ENCODE measurements at places on chromosomes 3 and 15.
A peak's percentile ranks its signal among the peaks of the same experiment; 100 is the strongest.

DNA sequence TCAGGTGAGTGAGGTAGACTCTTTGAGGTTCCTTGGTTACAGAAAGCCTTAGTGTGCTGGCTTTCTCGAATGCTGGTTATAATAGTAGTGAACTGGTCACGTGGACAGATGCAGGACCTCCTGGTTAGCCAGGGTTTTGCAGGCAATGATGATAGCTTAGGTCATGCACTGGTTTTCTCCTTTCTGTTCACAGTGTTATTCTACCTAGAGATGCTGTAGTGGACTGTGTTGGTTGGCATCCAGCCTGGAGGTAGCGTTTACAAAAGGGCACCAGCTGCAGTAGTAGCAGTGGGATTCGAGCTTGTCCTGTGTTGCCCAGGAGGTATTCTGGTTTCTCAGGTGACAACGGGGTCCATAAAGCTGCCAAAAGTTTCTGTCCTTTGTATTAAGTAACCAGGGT is 27.0 kb downstream of the PCCB start:
- no peak for DNase-seq

- DNase-seq: peak; percentile 58
Measured at GRCh38 chr15:63504979-63505841, 817 bp downstream of the USP3 start.

- DNase-seq: no peak
Measured at GRCh38 chr3:151034303-151034702, 51.2 kb upstream of the MED12L start.

DNA sequence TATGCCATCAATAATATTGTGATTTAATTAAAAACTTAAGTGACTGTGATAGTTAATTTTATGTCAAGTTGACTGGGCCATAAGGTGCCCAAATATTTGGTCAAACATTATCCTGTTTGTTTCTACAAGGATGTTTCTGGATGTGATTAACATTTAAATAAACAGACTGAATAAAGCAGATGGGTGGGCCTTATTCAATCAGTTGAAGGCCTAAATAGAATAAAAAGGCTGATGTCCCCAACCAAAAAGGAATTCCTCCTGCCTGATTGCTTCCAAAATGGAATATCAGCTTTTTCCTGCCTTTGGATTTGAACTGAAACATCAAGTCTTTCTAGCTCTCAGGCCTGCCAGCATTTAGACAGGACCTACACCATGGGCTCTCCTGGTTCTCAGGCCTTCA is 961.7 kb downstream of the NTRK3 start:
- no peak for DNase-seq

DNA sequence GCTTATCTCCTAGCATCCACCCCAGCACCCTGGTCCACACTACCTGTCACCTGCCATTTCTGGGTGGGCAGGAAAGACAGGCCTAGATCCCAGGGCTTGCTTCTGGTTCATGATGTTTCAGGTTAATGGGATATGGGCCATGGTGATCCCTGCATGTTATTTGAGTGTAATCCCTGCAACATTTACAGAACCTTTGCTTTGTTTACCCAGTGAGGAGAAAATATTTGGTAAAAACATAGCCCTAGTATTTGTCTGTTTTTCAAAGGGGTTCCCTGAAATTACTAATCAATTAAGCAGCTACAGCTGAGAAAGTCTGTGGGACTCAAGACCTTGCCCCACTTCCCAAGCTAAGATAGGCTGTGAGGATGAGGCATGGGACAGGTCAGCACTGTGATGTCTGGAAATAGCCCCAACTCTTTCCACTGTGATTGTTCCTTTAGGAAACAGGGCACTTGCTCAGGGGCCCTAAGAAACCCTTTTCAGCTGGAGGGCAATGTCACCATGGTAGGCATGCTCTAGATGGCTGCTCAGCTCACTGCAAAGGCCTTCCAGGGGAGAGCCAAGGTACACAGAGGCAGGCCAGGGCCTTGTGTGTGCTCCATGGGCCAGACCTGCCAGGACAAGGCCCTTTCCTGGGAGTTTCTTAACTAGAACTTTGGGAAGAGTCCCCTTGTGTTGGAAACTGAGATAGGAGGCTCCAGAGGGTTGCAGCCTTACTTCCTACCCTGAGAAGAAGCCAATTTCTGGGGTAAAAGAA is 11.1 kb downstream of the TRANK1 start:
- DNase-seq: no peak

Measured in CD4-positive, alpha-beta T cell treated with Interleukin-12 subunit alpha and Interleukin-12 subunit beta, for 1 hour (primary cell).